ENCODE measurements at places on chromosomes 3 and 15.

DNA sequence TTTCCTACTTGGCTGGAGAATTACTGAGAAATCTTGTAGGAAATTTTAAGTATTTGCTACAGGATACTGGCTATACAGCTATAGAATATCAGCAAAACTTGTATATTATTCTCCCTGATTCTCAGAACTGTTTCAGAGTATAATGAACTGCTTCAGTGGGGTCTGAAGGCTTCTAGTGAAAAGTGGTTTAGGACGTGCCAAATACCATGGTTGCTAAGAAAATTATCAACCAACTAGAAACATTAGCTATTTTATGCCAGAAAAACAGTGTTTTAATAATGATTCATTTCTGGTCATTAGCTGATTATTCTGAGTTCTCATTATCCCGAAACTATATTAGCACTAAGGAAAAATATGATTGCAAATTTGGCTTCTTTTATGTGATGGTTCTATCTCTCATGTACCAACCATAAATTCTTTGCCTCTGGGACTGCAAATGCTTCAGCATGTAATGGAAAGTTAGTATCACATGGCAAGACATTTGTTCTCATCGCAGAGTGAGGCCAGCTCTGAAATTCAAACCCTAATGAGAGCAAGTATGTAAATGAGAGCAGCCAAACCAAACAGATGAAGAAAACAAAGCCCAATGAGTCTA is 11.0 kb upstream of the TSC22D2 start:
- no peak for DNase-seq

GRCh38 chr15:90901175-90902039 is 1.7 kb upstream of the MAN2A2 start:
- DNase-seq = no peak

- DNase-seq = peak; percentile 67
Observed at GRCh38 chr15:74616366-74616939, 817 bp downstream of the CLK3 start.

GRCh38 chr3:2360815-2361214 is 262.1 kb downstream of the CNTN4 start:
- DNase-seq = no peak

DNA sequence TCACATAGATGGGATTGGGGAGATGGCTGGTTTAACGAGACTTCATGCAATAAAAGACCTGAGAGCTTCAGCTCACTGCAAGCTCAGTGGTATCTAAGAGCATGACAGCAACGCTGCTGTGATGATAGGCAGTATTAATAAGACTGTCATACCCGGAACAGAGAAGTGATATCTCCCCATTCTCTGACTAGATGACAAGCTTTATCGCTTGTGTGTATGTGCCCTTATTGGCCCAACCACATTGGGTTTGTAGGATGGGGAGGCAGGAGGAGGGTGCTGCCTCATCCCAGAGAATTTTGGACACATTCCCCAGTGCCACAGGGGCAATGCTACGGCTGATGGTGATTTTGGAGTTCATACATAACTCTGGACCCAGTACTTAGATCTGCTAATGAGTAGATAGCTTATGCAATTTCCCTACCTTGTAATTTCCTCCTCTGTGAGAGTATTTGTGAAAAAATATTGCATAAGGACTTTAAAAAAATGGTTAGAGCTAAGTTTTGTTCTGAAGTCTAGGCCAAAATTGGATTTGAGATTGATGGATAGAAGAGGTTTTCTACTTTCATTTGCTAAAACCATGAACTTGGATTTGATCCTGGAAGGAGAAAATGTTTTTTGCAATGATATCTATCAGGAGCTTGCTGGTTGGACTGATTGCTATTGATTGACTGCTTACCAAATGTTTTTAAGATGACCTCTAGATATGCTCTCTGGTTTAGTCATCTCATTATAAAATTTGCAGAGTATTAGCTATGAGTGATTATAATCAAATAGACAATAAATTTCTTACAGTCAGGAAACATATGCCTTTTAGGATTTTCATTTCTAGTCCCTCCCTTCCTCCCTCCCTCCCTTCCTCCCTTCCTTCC is 14.0 kb upstream of the TMEM212 start:
- no peak for DNase-seq

- DNase-seq = no peak
Observed at GRCh38 chr15:71669688-71670087, 140.7 kb upstream of the NR2E3 start.

DNA sequence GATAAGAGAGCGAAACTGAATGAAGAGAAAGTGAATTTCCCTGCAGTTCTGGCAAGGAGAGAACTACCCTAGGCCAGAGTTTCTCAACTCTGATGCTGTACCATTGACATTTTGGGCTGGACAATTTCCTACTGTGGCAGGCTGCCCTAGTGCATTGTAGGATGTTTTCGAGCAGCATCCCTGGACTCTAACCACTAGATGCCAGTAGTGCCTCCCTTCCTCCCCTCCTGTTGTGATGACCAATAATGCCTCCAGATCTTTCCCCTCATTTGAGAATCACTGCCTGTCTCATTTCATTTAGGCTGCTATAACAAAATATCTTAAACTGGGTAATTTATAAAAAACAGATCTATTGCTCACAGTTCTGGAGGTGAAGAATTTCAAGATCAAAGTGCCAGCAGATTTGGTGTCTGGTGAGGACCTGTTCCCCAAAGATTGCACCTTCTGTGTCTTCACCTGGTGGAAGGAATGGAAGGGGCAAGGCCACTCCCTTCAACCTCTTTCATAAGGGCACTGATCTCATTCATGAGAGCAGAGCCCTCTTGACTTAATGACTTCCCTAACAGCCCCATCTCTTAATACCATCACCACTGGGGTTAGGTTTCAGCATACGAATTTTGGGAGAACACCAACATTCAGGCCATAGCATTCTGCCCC is 188.9 kb upstream of the MEIS2 start:
- DNase-seq = peak; percentile 8

DNA sequence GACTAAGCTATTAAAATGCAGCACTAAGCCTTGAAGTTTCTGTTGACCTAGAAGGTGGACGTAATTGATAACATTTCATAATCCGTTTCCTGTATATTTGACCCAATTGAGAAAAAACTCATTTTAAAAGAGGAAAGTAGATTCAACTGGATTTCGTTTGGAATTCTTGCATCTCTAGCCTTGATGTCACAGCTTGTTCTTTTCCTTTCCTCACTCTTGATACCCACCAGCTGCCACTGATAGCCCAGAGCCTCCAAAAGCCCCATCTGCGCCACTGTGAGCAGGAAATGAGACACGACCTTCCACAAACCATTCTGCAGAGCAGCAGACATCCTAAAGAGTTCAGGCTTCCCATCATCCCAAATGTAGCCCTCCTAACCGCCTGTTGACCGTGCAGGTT is 61.8 kb downstream of the FOXB1 start:
- DNase-seq = no peak

DNA sequence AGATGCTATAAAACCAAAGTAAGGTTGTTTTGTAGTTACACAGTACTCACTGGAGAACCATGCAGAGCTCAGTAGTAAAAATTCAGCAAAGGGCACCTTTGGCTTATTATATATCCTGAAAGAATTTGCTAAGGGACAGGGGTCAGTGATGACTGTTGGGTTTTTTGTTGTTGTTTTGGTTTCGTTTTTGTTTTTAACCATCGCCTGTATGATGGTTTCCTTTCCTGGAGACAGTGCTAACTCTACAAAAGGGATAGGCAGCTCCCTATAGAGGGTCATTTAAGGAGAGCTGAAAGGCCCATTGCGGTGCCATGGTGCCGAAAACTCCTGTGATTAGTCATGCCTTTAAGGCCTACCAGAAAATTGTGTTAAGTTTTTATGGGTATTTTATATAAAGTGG is 118.2 kb upstream of the GOLIM4 start:
- no peak for DNase-seq

- DNase-seq = no peak
Observed at GRCh38 chr3:77539677-77540076, 499.8 kb downstream of the ROBO2 start.

- no peak for DNase-seq
Observed at GRCh38 chr15:94411846-94412245, 180.5 kb downstream of the MCTP2 start.

DNA sequence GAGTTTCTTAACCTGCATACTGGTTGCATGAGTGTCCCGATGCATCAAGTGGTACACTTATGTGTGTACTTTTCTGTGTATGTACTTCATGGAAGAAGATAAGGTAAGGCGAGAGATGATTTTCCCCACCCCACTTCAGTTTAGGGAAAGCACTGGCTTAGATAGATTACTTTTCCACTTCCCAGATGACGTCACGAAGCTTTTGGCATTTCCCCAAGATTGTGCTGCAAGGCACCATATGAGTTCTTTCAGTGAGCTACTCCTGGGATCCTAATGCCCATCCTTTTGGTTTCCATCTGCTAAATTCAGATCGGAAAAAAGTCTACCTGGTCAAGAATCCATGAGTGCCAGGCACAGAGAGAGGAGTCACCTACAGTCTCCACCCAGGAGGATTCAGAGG is 4.5 kb downstream of the IL17RB start:
- no peak for DNase-seq

DNA sequence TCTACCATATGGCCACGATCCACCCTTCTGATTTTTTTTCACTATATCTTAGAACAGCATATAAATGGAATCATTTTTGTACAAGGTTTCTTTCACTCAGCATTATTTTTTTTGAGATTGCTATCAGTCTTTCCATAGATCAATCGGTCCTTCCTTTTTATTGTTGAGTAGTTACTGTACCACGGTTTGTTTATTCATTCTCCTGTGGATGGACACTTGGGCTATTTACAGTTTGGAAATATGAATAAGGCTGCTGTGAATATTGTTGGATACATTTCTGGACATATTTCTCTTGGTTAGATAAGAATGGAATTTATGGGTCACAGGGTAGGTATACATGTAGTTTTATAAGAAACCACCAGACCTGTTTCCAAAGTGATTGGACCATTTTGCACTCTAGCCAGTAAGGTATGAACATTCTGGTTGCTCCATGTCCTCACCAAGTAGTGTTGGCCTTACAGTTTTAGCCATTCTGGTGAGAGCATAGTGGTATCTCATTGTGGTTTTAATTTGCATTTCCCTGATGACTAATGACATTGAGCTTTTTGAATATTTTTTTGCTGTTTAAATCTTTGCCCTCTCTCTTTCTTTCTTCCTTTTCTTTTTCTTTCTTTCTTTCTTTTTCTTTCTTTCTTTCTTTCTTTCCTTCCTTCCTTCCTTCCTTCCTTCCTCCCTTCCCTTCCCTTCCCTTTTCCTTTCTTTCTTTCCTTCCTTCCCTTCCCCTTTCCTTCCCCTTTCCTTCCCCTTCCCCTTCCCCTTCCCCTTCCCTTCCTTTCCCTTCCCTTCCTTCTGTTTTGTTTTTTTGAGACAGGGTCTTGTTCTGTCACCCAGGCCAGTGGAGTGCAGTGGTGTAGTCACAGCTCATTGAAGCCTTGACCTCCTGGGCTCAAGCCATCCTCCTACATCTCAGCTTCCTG is 49.2 kb downstream of the LRRK1 start:
- peak; percentile 46 for DNase-seq

DNA sequence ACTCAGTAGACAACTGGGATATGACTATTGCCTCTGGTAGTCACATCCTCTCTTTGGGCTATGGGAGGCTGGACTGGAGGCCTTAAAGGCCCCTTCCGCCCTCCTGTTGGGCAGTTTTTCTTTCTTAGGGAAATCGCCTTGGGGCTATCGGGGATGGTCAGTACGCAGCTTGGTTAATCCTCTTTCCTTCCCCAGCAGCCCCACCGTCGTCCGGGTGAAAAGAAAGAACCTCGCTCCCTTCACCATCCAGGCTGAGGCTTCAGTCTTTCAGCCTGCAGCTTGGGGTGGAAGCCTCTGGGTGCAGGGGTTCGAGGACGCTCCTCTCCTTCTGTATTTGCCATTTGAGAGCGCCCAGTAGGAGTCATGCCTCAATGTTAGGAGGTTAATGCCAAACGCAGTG is 641 bp upstream of the ST6GAL1 start:
- DNase-seq = no peak

GRCh38 chr3:18208091-18208490 is 217.0 kb downstream of the SATB1 start:
- no peak for DNase-seq

DNA sequence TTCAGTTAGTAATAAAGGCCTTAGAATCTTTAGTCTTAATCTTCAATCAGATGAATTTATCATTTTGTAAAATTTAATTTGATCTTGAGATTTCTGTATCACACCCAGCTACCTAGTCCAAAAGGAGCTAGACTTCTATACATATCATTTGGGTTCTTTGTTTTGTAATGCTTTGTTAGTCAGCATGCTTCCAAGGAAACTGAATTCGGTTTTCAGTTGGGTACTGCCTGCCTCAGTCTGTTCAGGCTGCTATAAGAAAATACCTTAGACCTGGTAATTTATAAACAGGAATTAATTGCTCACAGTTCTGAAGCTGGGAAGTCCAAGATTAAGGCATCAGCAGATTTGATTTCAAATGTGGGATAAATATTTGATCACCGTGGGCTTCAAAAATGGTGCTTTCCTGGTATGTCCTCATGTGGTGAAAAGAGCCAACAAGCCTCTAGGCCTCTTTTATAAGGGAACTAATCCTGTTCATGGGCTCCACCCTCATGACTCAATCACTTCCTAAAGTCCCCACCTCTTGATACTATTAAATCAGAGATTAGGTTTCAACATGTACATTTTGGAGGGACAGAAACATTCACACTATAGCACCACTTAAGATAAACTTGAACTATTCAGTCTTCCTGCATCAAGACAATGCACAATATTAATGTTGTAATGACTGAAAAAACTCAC is 800.7 kb downstream of the NAALADL2 start:
- DNase-seq = peak; percentile 40

- DNase-seq = no peak
Observed at GRCh38 chr3:63046580-63046979, 171.4 kb upstream of the CADPS start.

DNA sequence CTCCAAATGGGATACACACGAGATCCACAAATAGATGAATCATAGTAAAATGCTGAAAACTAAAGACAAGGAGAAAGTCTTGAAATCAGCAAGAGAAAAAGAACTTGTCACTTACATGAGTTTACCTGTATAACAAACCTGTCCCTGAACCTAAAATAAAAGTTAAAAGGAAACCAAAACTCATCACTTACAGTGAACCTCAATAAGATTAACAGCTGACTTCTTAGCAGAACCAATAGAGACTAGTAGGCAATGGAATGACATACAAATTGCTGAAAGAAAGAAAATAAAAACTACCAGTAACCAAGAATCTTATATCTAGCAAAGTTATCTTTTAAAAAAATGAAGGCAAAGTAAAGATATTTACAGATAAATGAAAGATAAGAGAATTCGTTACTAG is 27.4 kb downstream of the SEC22A start:
- DNase-seq = peak; percentile 2

- no peak for DNase-seq
Observed at GRCh38 chr3:170137986-170138385, 43.5 kb downstream of the PHC3 start.

DNA sequence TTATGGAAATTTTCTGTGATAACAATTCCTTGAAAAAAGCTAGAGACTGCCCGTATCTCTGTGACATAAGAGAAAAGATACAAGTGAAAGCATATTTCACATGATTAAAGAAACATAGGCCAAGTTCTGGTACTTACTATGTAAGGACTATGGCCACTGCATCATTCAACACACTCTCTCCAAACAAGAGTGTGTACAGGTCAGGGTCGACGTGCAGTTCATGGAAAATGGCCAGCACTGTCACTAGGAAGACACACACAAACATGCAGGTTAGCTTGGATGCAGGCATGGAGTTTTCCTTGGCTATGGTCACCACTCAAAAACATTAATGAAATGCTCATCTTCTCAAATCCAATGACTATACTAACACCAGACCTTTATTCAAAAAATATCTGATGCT is 196.2 kb downstream of the SLC9A9 start:
- no peak for DNase-seq

GRCh38 chr3:8001712-8002111 is 499.9 kb upstream of the LMCD1 start:
- no peak for DNase-seq

Measured in mammary epithelial cell (primary cell).